ENCODE measurements at places on chromosomes 1 and 21. TPM values are rescaled to one million over a fixed set of nuclear protein-coding genes. Genes with fewer than 3 reads are reported as not detected.

DNA sequence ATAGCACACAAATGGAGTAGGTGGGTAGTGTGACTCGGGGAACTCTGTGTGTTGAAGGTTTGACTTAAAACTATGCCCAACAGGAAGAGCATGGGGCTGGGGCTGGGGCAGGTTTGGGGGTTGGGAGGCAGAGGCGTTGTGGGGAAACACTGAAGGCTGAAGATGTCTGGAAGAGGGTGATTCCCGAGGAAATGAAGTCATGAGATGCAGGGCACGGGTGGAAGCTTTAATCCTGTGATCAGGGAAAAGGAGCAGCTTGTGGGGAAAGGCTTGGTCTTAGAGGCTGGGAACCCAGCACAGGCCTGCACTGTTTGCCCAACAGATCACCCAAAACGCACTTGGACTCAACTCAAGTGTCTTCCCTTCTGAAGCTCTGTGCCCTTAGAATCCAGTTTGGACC is 26.6 kb upstream of the CTBS start:
- no peak for DNase-seq

- DNase-seq, result no peak
Observed at GRCh38 chr1:204306076-204306475, 53.7 kb downstream of the PLEKHA6 start.

GRCh38 chr1:175182201-175182746 is 10.3 kb downstream of the KIAA0040 start:
- DNase-seq, result no peak

GRCh38 chr1:19640363-19641316 is 3.5 kb upstream of the NBL1 start:
- peak; percentile 35 for DNase-seq

Gene LAX1
- not detected for total RNA-seq

Gene CCDC190
- not detected for total RNA-seq

Gene CLEC20A
- total RNA-seq, result not detected

Gene AKR7A3
- not detected for total RNA-seq

Gene PLA2G2C
- total RNA-seq, result not detected
